Activated CD8-positive, alpha-beta memory T cell treated with anti-CD3 and anti-CD28 coated beads, Interleukin-2, amount 50 U/mL, for 48 hours (primary cell): ENCODE measurements at places on chromosomes 1 and 21.

GRCh38 chr1:56394298-56394697 is 185.1 kb downstream of the PLPP3 start:
- no peak for DNase-seq

GRCh38 chr1:116262207-116262994 is 110.6 kb upstream of the ATP1A1 start:
- no peak for DNase-seq

DNA sequence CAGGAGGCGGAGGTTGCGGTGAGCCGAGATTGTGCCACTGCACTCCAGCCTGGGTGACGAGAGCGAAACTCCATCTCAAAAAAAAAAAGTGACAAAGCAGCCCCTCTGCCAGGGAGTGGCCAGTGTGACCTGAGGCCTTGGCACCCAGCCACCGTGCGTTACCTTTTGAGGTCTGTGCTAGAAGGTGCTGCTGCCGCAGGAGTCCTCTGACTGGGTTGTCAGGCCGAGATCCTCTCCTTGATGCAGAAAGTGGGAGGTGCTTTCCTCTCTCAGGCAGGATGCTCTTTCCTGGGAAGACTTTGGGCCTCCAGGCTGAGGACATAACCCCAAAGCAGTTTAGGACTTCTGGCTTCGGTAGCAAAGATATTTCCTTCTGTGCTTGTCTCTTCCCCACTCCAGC is 280.5 kb upstream of the VAMP3 start:
- DNase-seq, result no peak

- DNase-seq, result no peak
Measured at GRCh38 chr1:225548140-225548857, 104.6 kb downstream of the ENAH start.

- no peak for DNase-seq
Measured at GRCh38 chr1:53957194-53957818, 11.2 kb downstream of the LRRC42 start.

DNA sequence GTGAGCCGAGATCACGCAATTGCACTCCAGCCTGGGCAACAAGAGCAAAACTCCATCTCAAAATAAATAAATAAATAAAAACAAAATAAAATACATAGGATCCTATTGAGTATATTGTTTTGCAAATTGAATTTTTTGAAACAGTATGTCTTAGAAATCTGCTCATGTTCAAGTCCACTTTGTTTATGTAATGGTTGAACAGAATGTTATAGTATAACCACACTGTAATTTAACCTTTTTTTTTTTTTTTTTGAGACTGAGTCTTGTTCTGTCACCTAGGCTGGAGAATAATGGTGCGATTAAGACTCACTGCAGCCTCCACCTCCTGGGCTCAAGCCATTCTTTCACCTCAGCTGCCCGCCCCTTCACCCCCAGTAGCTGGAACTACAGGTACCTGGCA is 31.4 kb downstream of the PARK7 start:
- DNase-seq, result no peak

- no peak for DNase-seq
Measured at GRCh38 chr1:82704393-82704792, 903.7 kb downstream of the ADGRL2 start.

DNA sequence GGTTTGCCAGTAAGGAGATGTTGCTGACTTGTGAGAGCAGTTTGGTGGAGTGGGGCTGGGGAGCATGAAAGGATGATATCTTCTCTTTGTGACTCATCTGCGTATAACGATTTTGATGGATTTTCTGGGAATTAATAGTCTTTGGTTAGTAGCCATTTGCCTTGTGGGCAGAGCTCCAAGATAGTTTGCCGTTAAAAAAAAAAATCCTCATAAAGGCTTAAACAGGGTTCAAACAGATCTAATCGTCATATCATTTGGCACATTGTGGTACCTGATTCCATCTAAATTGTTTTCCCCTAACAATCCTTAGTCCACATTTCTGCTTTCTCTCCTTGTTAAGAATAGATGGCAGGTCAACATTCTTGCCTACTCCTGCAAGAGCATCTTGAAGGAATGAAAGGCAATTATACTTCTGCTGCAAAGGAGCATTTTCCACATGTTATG is 168.0 kb downstream of the PPP1R12B start:
- DNase-seq, result no peak

DNA sequence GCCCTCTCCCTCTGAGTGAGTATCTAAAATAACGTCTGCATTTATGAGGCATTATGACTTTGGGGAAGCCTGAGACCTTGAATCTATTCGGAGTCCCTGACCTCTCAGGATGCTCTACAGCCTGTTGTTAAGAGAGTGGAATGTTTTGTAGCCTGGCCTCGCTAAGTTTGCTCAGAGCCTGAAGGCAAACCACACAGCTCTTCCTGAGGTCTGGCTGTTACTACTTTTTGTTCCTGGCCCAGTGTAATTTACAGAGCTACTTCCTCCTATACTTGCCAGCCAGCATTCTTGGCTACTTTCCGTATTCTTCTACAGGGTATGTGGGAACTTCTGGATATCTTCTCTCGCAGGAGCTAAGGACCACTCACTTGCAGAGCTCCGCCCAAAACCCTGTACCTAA is 3.6 kb upstream of the ZMYM4 start:
- DNase-seq, result no peak

DNA sequence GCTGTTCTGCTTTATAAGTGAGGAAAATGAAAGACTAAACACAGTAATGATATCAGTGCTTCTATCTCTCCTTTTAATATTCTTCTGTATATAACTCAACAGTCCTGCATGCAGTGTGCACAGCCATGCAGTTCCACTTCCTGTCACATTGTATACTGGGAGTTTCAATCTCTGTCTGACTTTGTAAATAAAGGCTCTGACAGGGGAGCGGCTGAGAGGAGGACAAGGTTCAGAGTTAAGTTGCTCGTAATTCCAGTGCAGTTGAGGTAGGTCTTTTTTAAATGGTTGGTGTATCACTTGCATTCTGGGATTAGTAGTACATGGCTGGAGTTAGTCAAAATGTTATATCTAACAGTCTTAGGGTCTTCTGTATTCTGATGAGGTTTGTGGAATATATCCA is 264.5 kb downstream of the OLFM3 start:
- DNase-seq, result no peak

DNA sequence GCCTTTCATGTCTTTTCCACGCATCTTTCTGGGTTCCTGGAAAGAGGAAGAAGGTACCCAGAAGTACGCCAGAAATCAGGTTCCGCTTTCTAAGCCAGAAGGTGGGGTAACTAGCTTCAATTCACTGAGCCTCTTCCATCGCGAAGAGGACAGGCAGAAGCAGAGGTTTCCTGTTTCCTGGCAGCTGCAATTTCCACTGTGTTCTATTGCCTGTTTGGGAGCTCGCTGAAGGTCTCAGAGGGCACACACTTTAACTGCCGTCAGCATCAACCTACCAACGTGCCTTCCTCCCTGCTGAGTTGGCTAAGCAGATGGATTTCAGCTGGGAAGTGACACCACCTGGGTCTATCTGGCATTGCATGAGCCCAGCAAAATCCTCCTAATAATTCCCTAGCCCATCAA is 10.0 kb downstream of the NCF2 start:
- no peak for DNase-seq

GRCh38 chr1:119136401-119136800 is 4.1 kb downstream of the WARS2 start:
- DNase-seq, result no peak

DNA sequence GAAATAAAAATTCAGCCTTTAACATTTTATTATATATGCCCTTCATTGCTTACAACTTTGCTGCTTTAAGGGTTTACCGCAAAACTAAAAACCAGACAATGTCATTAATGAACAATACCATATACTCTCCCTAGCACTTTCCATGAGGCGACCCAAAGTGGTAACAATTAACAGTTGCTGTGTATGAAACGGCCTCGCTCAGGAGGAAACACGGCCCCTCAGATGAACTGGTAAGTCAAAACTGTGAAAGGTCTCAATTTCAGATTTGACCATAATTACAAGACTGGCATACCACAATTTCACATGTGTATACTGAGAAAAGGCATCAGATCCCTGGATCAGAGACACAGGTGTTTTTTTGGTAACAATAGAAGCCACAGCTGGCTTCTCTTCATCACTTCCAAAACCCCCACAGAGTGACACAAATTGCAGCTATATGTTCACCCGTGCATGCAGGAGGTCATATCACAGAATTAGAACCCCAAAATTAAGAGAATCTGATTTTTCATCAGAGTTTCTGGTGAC is 611.9 kb upstream of the ADAMTS5 start:
- DNase-seq, result no peak

GRCh38 chr1:206596319-206596666 is 16.0 kb downstream of the EIF2D start:
- no peak for DNase-seq

DNA sequence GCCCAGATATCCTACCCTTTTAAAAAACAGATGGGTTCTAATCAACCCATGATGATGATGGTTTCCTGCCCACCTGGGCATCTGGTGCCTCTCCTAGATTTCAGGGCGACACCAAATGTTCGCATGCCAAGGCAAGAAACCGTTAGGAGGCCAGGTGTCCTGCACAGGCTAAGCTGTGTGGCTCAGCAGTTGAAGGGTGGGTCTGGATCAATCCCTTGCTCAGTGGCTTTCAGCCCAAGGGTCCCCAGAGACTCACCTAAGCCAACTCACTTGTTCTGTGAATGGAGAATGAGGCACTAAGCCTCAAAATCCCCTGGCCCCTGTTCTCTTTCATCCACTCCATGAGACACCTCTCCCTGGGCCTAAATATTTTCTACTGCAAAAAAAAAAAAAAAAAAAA is 169.1 kb upstream of the EDN2 start:
- DNase-seq, result no peak
